CD4-positive, alpha-beta memory T cell (primary cell): ENCODE measurements at places on chromosomes 7 and 10. TPM values are rescaled to one million over a fixed set of nuclear protein-coding genes. Genes with fewer than 3 reads are reported as not detected.
A peak's percentile ranks its signal among the peaks of the same experiment; 100 is the strongest.

The CYP2C19 gene
- total RNA-seq, result not detected

The PVRIG gene
- total RNA-seq, result 85.2 TPM

The TMEM184A gene
- not detected for total RNA-seq

The CAV1 gene
- total RNA-seq, result not detected

The INPP5A gene
- total RNA-seq, result 19.3 TPM

DNA sequence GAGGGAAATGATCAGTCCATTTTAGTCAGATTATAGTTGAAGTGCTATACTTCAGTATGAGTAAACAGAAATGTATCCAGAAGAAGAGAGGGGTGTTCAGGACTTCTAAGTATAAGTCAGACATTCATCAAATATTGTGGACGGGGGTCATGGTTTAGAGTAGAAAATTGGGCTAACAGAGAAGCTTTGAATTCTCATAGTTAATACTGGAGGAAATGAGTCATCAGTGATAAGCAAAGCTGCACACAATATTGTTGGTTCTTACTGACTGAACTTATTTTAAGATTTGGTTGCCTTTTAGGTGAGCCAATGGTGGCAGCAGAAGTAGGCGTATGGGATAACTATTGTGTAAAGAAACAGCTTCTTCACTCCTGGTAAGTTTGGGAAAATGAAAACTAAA lies 1.7 kb upstream of the SUMF2 start:
- H3K4me1 ChIP-seq, result peaks cover 22% of the 10 kb centered on the region
- no peaks in the 10 kb centered on the region for H3K27me3 ChIP-seq
- H3K27ac ChIP-seq, result no peak overlapping the region
- H3K4me3 ChIP-seq, result no peak overlapping the region
- H3K36me3 ChIP-seq, result peaks cover 35% of the 10 kb centered on the region

DNA sequence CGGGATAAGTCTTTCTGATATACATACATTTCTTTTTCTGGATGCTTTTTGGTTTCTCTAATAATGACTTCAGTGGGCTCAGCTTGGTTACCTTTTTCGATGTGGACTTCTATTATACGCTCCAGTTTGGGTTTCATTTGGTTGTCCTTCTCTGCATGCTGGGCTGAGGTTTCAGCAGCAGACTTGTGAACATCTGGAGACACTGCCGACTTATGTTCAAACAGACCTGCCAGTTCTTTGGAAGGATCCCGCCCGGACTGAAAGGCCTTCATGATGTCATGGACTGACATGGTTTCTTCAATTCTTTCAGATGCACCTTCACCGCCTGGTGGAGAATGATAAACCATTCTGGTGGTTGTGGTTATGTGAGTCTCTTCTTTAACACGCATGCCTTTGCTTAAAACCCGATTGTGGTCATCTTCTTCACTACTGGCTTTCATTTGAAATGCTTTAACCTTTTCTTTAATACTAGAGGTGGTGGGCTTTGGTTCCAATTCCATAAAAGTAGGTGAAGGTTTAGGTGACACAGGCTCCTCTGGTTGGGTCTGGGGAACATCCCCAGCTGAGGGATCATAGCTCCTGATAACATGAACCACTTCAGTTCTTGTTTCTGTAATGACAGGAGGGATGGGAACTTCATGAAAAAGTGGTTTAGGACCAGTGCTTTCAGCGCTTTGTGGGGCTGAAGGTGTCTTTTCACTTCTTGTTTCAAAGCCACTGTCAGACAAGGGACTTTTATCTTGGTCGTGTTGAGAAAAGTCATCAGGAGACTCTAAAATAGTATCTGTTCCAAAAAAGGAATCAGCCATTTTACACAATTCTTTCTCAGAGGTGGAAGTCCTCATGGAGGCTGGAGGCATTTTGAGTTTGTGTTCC lies 167.7 kb upstream of the CCDC6 start:
- no peaks in the 10 kb centered on the region for H3K27me3 ChIP-seq
- no peak overlapping the region for H3K27ac ChIP-seq
- DNase-seq, result no peak
- H3K4me1 ChIP-seq, result no peaks in the 10 kb centered on the region

GRCh38 chr7:20424500-20424899 lies 93.8 kb downstream of the ITGB8 start:
- H3K36me3 ChIP-seq, result no peaks in the 10 kb centered on the region
- DNase-seq, result no peak
- no peaks in the 10 kb centered on the region for H3K4me1 ChIP-seq

DNA sequence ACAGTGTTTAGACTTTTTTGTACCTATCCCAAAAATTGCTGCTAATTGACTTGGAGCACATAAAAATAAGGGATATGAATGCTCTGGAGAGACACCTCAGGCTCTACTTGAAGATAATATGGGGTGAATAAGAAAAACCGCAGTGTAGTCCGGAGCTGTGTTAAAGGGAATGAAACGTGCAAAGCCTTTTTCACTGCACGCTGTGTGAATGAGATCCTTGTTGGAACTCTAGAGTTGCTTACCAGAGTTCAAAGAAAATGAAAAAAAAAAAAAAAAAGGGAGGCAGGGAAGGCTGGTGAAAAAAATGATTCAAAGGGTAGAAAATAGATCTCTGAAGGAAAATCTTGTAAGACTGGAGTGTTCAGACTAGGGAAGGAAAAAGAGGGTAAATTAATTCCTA lies 226.6 kb downstream of the LRMDA start:
- H3K4me3 ChIP-seq, result no peak overlapping the region
- no peak overlapping the region for H3K27ac ChIP-seq
- no peak for DNase-seq
- H3K36me3 ChIP-seq, result no peaks in the 10 kb centered on the region
- H3K4me1 ChIP-seq, result no peaks in the 10 kb centered on the region
- no peaks in the 10 kb centered on the region for H3K27me3 ChIP-seq

GRCh38 chr10:48658243-48658974 lies 26.3 kb upstream of the WDFY4 start:
- H3K4me3 ChIP-seq, result no peak overlapping the region
- no peak overlapping the region for H3K27ac ChIP-seq
- DNase-seq, result peak; percentile 22
- H3K4me1 ChIP-seq, result peaks cover 12% of the 10 kb centered on the region
- no peaks in the 10 kb centered on the region for H3K36me3 ChIP-seq
- H3K27me3 ChIP-seq, result no peaks in the 10 kb centered on the region

DNA sequence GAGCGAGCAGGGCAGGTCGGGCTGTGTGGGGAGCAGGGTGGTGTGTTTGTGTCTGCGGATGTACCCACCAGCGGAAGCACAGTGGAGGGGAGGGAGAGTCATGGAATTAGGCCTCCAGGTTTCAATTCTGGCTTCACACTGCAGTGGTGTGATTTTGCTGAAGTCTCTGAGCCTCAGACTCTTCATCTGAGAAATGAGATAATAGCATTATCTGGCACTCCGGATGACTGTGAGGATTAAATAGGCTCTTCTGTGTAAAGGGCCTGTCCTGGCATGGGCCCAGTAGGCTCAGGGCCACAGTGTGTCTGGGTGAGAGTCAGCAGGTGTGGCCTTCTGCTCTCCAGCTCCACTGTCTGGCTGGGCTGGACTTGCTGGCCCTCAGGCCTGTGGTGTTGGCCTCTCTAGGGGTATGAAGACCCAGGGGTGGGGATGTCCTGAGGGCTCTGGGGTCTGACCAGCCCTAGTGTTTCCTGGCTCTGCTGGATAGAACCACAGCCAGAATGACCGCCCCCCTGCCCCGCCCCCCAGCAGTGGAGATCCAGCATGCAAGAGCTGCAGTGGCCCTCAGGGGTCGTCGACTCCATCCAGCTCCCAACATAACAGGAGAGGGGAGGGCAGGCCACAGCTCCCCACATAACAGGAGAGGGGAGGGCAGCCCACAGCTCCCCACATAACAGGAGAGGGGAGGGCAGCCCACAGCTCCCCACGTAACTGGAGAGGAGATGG lies 178.6 kb downstream of the RPS24 start:
- H3K4me1 ChIP-seq, result no peaks in the 10 kb centered on the region
- no peak overlapping the region for H3K4me3 ChIP-seq
- H3K36me3 ChIP-seq, result no peaks in the 10 kb centered on the region
- no peaks in the 10 kb centered on the region for H3K27me3 ChIP-seq
